ENCODE measurements at places on chromosomes 3 and 15.

DNA sequence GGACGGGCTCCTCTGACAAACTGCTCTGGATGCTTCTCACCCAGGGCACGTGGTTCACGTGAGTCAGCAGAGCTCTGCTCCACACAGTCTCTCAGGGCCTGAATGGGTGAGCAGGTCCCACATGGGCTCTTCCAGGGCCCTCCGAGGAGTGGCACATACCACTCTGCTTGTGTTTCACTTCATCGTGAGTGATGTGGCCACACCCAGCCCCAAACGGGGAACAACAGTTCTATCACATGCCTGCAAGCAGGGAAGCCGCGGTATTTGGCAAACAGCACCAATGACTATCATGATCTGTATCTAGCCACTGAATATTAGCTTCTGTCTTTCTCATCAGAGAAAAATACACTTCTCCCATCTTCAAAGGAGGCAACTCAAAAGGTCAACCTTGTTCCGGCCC is 352.8 kb downstream of the GABRG3 start:
- DNase-seq = no peak

- DNase-seq = no peak
These were observed 22.6 kb downstream of the ZNF80 start for GRCh38 chr3:114214542-114215341.

DNA sequence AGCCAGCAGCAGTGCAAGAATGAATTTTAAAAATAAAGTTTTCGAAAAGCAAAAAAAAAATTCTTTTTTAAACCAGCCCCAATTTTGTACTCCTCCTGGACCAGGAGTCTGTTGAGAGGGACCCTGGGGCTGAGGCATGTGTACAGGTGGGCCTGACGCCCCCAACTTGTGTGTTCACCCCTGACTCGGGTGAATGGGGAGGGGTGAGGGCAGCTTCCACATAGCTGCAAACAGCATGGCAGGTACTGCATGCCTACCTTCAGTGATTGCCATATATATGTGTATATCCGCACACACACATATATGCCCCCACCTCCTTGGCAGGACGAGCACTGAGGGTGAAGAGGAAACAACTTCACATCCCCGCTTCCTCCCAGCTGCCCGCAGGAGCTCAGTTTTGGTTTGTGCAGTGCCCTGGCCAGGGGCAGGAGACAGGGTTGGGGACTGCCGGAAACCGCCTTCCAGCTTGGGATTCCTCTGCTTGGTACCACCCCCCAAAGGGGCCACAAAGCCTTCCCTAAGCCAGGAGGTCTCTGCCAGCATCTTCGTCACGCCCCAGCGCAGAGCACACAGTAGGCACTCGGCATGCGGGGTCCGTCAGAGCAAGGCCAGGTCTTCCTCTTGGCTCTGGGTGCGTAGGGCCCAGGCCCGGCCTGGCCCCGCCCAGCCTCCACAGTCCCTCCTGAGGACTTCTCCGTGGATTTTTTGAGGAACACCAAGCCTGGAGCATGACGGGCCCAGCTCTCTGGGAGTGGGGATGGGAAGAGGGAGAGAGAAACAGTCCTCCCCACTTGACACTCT is 61.8 kb upstream of the RPL32 start:
- no peak for DNase-seq

GRCh38 chr3:94402126-94402525 is 339.3 kb downstream of the NSUN3 start:
- DNase-seq = no peak

- no peak for DNase-seq
These were observed 19.4 kb upstream of the BCL2A1 start for GRCh38 chr15:79990280-79990996.

GRCh38 chr15:29130476-29130875 is 139.1 kb downstream of the NSMCE3 start:
- no peak for DNase-seq

- peak; percentile 93 for DNase-seq
These were observed 45.5 kb downstream of the PHLDB2 start for GRCh38 chr3:111904376-111905241.

- no peak for DNase-seq
These were observed 45.9 kb downstream of the IQCH start for GRCh38 chr15:67300266-67301025.

DNA sequence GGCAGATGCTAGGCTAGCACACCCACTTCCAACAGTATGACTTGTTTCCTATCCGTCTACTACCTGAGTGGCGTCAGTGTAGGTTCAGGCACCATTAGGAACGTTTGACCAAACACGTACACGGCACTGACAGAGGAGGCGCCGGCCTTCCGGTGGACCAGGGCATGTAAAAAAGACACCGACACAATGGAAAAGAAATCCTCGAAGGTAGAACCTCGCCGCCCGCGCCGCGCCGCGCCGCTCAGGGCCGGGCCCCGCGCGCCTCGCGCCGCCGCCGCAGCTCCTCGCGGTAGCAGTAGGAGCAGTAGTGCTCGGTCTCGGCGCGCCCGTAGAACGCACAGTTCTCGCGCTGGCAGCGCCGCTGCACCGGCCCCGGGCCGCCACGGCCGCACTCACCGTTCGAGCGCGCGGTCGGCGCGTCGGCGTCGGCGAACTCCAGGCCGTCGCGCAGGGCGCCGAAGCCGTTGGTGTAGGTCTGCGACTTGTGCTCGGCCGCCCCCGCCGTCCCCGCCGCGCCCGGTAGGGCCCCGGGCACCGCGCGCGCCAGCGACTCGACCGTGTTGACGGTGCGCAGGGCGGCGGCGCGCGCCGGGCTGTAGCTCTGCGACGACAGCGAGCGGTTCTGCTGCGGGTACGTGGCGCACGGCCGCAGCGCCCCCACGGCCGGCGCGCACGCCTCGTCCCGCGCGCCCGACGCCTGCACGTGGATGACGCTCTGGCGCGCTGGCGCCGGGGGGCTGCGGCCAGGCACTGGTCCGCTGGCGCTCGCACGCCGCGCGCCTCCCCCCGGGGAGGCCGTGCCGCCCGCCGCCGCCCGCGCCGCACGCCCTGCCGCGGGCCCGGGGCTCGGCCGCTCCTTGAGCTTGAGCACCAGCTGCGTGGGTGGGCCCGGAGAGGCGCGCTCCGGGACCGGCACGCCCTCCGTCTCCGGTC is 156.7 kb downstream of the KLF13 start:
- no peak for DNase-seq

DNA sequence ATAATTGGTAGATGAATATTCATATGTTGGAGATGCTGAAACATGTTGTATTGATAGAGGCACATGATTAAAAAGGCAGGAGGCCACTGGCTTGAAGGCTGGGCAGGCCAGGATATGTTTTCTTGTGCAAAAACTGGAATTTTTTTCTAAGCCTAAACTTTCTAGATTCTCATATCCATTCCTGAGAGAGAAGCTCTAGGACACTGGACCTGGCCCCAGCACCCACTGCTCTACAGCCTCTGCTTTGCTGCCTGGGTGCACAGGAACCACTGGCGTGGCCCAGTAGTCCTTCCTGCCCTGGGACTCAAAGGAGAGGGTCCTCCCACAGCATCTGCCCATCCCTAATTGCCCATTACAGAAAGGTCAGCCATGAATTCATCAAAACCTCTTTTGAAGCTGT is 58.1 kb upstream of the APEH start:
- no peak for DNase-seq

- peak; percentile 36 for DNase-seq
These were observed 255.1 kb upstream of the WNT5A start for GRCh38 chr3:55742022-55742831.

DNA sequence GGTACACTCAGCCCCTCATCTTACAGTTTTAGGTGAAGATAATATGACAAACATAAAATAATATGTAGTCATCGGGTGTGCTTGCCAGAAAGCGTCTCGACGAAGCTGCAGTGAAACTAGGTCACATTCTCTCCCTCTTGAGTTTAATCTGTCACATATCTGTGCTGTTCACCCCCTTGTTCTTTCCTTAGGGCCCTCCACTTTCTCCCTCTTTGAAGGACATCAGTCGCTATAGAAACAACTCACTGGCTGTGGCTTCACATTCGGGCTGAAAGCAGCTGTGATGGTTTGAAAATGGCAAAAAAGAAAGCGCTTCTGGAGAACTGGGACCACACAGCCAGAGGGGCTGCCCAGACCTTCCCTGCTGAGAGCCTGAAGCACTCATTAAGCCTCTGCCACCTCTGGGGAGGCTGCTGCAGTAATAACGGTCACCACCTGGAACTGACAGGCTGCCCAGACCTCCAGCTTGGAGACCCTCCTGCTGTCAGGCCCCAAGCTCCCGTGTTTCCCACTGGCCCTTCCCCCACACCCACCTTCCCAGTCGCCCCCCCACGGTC is 50.3 kb downstream of the ABTB1 start:
- no peak for DNase-seq

DNA sequence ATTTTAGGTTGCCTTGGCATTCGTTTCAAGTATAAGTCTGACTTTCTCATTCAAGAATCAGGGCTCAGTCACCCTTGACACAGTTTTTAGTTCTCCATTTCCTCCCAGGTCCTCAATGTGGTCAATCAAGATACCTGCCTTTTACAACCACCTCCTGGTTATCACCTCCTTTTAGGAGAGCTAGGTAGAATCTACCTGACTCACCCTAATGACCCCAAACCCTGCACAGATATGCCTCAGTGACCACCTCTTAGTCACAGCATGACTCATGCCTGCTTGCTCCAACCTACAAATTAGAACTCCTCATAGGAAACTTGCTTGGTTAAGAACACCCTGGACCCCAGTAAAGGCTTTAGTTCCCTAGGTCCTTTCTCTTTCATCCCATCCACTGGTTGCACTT is 22.5 kb downstream of the DMXL2 start:
- peak; percentile 20 for DNase-seq

DNA sequence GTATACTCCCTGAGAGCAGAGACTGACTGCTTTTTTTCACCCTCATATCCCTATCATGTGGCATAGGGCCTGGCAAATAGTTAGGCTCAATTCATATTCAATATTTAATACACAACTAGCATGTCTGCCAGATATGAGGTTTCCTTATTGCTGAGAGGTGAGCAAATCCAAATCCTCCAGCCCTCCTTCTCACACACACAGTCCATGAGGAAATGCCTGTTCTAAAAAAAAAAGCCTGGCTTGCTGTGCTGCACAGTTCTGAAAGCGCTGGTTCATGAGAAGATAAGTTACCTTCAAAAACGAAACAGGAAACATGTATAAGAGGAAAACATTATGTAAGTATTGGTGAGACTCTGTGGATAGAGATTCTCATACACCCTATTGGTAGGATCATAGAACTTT is 15.5 kb upstream of the ACAP2 start:
- no peak for DNase-seq

GRCh38 chr15:95957861-95958260 is 372.6 kb upstream of the NR2F2 start:
- DNase-seq = no peak

- no peak for DNase-seq
These were observed 186.7 kb upstream of the SLC2A2 start for GRCh38 chr3:171213178-171213577.

GRCh38 chr3:106792716-106793115 is 584.5 kb upstream of the CCDC54 start:
- DNase-seq = peak; percentile 50

GRCh38 chr3:66489581-66489980 is 11.2 kb downstream of the LRIG1 start:
- DNase-seq = no peak

DNA sequence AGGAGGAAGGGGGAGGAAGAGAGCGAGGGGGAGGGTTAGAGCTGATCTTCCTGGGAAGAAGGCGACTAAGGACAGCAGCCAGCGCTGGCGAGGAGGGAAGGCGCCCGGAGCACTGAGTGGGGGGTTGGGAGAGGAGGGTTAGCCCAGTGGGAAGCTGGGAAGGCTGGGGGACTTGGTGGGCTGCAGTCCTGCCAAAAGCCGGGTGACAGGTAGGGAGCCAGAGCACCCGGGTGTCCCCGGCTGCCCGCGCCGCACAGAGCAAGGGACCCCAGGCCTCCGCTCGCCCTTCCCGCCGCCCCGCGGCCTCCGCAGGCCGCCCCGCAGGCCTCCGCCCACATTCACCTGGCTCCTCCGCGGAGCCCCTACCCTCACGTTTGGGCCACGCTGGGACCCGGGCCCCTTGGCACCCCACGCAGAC is 448 bp downstream of the SLC12A8 start:
- DNase-seq = no peak

- peak; percentile 98 for DNase-seq
These were observed 44.4 kb downstream of the FLNB start for GRCh38 chr3:58052373-58053273.

DNA sequence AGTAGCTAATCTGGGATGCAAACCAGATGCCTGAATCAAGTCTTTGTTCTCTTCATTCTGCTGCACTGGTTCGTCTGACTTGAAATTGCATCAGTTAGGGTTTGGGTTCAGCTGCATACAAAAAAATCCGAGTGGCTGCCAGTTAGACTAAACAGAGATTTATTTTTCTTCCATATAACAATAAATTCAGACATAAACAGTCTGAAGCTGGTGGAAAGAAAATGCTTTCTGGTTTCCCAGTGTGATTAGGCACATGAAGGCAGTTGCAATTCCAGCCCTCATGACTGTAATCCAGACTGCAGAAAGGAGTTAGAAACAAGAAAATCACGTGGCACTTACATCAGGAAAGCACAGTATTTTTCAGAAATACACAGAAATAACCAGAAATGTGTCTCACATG is 930.7 kb downstream of the MCTP2 start:
- DNase-seq = no peak

- DNase-seq = no peak
These were observed 216.5 kb downstream of the ZNF385D start for GRCh38 chr3:21534462-21534861.

- peak; percentile 27 for DNase-seq
These were observed 562 bp downstream of the TCTA start for GRCh38 chr3:49412632-49413337.

- no peak for DNase-seq
These were observed 7.4 kb downstream of the INTS14 start for GRCh38 chr15:65603559-65603958.

DNA sequence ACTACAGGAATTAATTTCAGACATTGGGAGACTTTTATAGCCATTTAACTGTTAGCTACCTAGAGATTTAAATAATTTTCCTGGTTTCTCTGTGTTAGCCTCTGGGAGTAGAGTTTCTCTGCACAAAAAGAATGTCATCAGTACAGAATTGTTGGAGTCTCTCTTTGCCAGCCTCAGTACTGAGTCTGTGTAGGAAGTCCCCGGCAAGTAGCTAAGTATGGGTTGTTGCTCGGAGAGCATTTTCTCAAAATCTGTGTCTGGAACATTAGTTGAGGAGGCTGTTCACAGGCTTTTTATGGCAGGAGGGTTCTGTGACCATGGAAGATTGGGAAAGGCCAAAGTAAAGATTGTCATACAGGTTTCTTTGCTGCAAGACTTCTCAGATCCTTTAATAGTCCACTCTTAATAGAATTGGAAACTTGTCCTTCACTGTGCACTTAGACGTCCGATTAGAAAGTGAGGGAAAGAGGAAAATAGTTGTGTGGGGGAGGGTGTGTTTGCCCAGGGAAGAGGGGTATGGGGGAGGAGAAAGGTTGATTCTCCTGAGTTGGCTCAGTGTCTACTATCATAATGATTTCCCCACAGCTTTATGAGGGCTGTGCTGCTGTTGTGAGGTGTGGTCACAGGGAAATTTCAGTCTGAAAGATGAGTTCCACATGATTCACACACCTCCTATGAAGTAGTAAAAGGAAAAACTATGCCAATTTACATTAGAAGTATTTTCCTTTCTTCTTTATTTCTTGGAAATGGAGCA is 207.1 kb downstream of the PTPRG start:
- no peak for DNase-seq

DNA sequence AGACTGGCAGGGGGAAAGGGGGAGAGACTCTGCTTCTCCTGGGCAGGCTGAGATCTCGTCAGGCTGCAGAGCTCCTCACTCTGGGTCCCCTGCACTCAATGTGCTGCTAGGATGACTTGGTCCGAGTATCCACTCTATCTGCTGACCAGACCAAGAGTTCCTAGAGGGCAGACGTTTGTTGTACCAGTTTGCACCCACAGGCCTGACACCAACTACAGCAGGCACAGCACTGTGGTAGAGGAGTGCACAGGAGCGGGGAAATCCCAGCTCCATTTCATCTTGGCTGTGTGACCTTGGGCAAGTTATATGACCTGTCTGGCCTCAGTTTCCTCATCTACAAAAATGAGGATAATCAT is 29.0 kb downstream of the CCDC12 start:
- no peak for DNase-seq

All from EL (cell line).